Large intestine (tissue), 12 donors: ENCODE measurements at places on chromosomes 4 and X. TPM values are rescaled to one million over a fixed set of nuclear protein-coding genes. Genes with fewer than 3 reads are reported as not detected.

The ZNF157 gene
- polyA plus RNA-seq = 0.27 TPM

The ETDB gene
- polyA plus RNA-seq = not detected

The BEX5 gene
- polyA plus RNA-seq = 10.4 TPM

The BEX4 gene
- polyA plus RNA-seq = 94.7 TPM

The MAGEA2 gene
- not detected for polyA plus RNA-seq

The TLR2 gene
- polyA plus RNA-seq = 12.1 TPM

The EPGN gene
- 0.12 TPM for polyA plus RNA-seq

The PROM1 gene
- polyA plus RNA-seq = 22.5 TPM

The CNKSR2 gene
- 1.3 TPM for polyA plus RNA-seq

The FAM241A gene
- 1.3 TPM for polyA plus RNA-seq

The GPRASP1 gene
- polyA plus RNA-seq = 13.8 TPM

The MAGEB16 gene
- not detected for polyA plus RNA-seq

The SPANXN1 gene
- polyA plus RNA-seq = 0.06 TPM

The RBPJ gene
- polyA plus RNA-seq = 64.3 TPM

The ALPK1 gene
- polyA plus RNA-seq = 25.5 TPM

The FAM47E gene
- 11.9 TPM for polyA plus RNA-seq

The FAT4 gene
- 7.7 TPM for polyA plus RNA-seq

The PLXNB3 gene
- polyA plus RNA-seq = 5.0 TPM

The PGAM4 gene
- polyA plus RNA-seq = not detected

The ZNF185 gene
- 4.4 TPM for polyA plus RNA-seq

The SULT1E1 gene
- polyA plus RNA-seq = 134 TPM

The NAAA gene
- polyA plus RNA-seq = 59.7 TPM

The AREG gene
- 4.6 TPM for polyA plus RNA-seq

The TGIF2LX gene
- not detected for polyA plus RNA-seq

The RPS6KA6 gene
- 8.2 TPM for polyA plus RNA-seq

The GLOD5 gene
- 3.9 TPM for polyA plus RNA-seq

The TMEM154 gene
- 0.90 TPM for polyA plus RNA-seq

The STATH gene
- polyA plus RNA-seq = not detected

The NIPAL1 gene
- 30.7 TPM for polyA plus RNA-seq

The CAPN6 gene
- polyA plus RNA-seq = 7.3 TPM

The CXCL10 gene
- polyA plus RNA-seq = 3.9 TPM

The HAND2 gene
- 37.1 TPM for polyA plus RNA-seq

The PLP1 gene
- polyA plus RNA-seq = 32.0 TPM

The MAP7D2 gene
- 4.1 TPM for polyA plus RNA-seq

The SPIN4 gene
- 9.3 TPM for polyA plus RNA-seq

The WAS gene
- polyA plus RNA-seq = 6.3 TPM

The LUZP4 gene
- polyA plus RNA-seq = not detected

The CFAP47 gene
- polyA plus RNA-seq = 0.04 TPM

The CCDC110 gene
- polyA plus RNA-seq = 0.94 TPM

The CCSER1 gene
- polyA plus RNA-seq = 9.5 TPM

The TMSB15A gene
- polyA plus RNA-seq = 18.6 TPM

The NUDT6 gene
- polyA plus RNA-seq = 8.6 TPM

The GPR119 gene
- polyA plus RNA-seq = 0.61 TPM

The KCNE5 gene
- 0.79 TPM for polyA plus RNA-seq

The AGA gene
- 28.5 TPM for polyA plus RNA-seq

The TLR1 gene
- 4.3 TPM for polyA plus RNA-seq

The SRPK3 gene
- polyA plus RNA-seq = 1.8 TPM

The RADX gene
- polyA plus RNA-seq = 8.5 TPM

The NHSL2 gene
- 3.3 TPM for polyA plus RNA-seq

The PPARGC1A gene
- polyA plus RNA-seq = 3.2 TPM

The FAM9C gene
- 0.12 TPM for polyA plus RNA-seq

The RTL3 gene
- 0.48 TPM for polyA plus RNA-seq

The SH3RF1 gene
- polyA plus RNA-seq = 30.1 TPM

The FOXR2 gene
- 0.22 TPM for polyA plus RNA-seq

The FAAH2 gene
- 10.6 TPM for polyA plus RNA-seq

The CACNA1F gene
- 1.3 TPM for polyA plus RNA-seq

The F8A3 gene
- 4.4 TPM for polyA plus RNA-seq

The IL21 gene
- polyA plus RNA-seq = not detected

The PDLIM3 gene
- polyA plus RNA-seq = 28.2 TPM
